GM06990 (cell line): ENCODE measurements at places on chromosomes 3 and 15.

DNA sequence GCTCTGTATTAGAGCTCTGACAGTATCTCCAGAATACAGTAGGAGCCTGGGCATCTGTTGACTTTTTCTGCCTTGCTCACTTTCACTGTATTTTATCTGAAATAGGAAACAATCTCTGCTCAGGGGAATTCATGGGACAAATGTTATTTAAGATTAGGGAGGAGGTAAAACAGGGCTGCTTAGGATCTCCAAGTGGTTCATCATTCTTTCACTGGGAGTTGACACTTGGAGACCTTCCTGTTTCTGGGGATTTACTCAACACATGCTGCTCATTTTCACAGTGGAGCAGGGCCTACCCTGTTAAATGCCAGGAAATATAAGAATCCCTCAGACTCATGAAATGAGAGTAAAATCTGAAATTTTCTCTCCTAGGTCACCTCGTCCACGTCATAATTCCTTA, 185.5 kb downstream of the GAP43 start:
- DNase-seq = no peak

DNA sequence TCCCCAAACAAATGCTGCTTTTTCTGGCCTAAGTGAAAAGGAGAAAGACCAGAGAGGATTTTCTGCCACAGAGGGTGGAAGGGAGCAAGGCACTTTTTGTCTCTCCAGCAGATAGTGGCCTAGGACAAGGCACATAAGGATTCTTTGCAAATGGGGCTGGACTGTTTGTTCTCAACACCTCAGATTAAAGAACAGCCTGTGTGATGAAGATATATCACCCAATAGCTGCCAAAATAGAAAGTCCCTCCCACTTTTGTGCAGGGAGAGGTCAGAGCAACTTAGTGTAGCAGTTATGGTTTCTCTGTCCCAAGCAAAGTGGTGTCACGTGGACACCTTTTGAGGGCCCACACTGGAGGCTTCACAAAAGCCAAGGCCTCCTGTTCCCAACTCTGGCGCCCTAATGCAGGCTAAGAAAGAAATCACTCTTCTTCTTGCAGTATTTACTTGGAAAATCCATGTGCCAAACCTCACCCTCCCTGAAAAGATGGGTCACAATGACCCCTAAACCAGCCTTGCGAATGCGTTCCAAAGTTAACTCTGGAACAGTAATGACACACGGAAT, 84.9 kb downstream of the LRIG1 start:
- DNase-seq = no peak

- DNase-seq = no peak
Observed at GRCh38 chr3:48694610-48695392, 9.1 kb upstream of the NCKIPSD start.

GRCh38 chr3:55897573-55898224, 410.6 kb upstream of the WNT5A start:
- DNase-seq = no peak

- DNase-seq = peak; percentile 6
Observed at GRCh38 chr3:171614318-171614921, 154.2 kb upstream of the TNIK start.

DNA sequence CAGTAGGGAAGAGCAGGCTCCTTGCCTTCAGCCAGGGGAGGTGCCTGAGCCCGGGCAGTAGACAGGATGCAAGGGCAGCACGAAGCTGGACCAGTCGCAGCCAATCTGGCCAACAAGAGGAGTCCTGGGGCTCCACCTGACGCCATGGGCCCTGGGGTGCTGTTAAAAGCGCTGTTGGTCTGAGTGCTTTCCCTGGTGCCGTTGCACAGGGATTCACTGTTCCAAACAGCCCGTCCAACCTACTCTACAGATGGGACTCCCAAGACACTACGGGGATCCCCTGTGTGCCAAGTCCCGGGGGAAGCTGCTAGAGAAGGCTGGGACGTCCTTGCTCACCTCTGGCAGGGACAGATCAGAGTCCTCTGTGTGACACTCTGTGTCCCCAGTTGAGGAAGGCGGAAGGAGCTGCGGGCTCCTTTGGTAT, 632 bp downstream of the CTSH start:
- no peak for DNase-seq

GRCh38 chr15:81256916-81257315, 60.2 kb downstream of the IL16 start:
- DNase-seq = no peak

DNA sequence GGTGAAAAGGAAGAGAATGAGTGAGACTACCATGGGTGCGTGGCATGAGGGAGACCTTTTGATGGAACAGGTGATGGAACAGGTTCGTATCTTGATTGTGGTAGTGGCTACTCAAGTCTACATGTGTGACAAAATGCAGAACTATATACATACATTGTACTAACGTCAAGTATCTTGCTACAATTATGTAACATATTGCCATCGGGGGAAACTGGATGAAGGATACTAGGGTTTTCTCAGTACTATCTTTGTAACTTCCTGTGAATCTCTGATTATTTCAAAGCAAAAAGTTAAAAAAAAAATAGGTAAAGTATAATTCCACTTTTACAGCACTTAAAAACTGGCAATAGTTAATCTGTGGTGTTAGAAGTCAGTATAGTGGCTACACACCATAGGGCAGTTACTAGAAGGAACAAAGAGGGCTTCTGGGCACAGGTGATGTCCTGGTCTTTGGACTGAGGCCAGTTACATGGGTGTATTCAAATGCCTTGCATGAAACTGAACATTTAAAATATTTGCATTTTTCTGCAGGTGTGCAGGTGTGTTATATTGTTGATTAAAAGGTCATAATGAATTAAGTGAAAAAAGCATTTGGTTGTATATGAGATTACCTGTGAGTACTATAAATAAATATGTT, 61.4 kb downstream of the LRRK1 start:
- DNase-seq = no peak
